ENCODE measurements at places on chromosomes 6 and 20.

- no peak for DNase-seq
These were observed 46.6 kb downstream of the CDH4 start for GRCh38 chr20:61298661-61299060.

DNA sequence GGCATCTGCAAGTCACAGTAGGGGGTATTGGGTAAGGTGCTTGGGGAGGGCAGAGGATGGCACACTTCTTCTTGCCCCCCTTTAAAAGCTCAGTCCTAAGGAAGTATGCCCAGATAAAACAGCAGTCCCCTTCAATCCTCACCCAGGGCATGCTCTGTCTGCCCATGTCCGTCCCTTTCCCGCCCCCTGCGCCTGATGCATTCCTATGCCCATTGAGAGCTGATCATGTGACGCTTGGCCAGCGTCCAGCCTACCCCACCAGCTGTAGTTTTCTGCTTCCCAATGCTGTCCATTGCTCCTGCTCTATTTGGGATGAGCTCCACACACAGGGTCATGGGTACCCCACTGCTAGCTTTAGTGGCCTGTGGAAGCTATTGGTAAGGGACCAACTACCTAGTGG lies 8.3 kb downstream of the SIGLEC1 start:
- DNase-seq = no peak

GRCh38 chr6:169847141-169847674 lies 95.8 kb downstream of the ERMARD start:
- DNase-seq = no peak

- DNase-seq = no peak
These were observed 260.3 kb downstream of the ALDH8A1 start for GRCh38 chr6:134689641-134690040.

DNA sequence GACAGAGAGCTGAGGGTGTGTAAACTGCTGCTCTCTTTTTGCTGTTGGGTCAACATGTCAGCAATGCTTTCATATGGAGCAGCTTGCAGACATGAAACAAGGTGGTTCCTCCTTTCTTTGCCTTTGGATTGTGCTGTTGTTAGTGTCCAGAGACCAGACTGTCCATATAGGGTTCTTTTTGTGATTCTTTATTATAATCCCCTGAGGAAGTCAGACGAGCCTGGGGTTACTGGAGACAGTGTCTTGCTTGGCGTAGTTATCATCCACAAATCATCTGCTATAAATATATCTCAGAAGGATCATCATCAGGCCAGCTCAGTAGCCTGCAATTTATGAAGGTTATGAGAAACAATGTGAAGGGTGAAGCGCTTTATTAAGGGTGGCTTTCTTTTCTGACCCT lies 2.3 kb upstream of the ADGRB3 start:
- no peak for DNase-seq

- DNase-seq = no peak
These were observed 11.3 kb upstream of the ADGB start for GRCh38 chr6:146587459-146587858.

DNA sequence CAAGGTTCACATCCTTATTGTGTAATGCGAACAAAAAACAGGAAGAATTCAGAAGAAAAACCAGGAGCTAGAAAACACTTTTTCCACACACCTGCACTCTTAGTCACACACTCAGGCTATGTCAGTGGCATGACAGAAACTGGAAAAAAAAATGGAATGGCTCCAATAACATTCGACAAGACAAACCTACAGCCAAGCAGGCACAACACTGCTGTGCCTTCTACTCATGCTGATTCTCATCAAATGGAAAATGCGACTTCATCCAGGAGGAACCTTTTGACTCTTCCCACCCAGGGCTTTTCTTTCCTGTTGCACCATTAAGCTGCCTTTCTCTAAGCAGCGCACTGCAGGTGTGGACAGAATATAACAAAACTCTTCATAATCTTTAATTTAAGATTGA lies 163.2 kb upstream of the BTBD3 start:
- no peak for DNase-seq

GRCh38 chr6:166798652-166799051 lies 157.7 kb downstream of the RNASET2 start:
- no peak for DNase-seq

GRCh38 chr6:103854059-103854458 lies 1005.7 kb downstream of the HACE1 start:
- DNase-seq = no peak

DNA sequence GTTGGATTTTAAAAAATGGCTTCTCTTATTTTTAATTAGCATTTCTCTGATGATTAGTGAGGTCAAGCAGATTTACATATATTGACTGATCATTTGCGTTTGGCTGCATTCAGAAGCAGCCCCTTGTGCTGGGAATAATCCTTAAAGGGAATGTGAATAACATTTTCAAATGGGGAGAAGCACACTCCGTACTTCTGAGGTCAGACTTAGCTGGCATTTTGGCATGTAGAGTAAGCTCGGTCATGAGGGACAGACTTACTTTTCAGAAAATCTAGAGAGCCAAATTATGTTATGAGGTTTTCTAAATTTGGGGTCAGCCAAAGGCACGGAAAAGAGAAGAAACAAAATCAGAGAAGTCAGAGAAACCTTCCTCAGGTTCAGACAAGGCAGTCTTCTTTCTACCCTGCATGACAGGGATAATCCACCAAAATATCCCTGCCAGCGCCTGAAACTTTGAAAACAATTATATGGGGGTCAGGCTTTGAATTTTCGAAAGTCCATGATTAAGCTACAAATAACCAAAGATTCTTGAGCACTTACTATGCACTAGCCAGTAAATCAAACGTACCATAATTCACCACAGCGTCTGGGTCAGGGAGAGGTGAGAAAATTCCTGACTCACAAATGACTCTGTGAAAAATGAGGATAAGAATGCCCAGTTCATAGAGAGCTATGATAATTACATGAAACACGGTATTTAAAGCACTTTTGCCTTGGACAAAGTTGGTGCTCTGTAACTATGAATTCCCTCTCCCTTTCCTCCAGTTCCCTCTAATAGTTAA lies 44.9 kb downstream of the ADAT2 start:
- DNase-seq = no peak
